B cell (primary cell): ENCODE measurements at places on chromosomes 2 and 18. TPM values are rescaled to one million over a fixed set of nuclear protein-coding genes. Genes with fewer than 3 reads are reported as not detected.

PARD3B gene
- not detected in 2 replicates for total RNA-seq

CYP1B1 gene
- total RNA-seq: 0.89 and 1.2 TPM in 2 replicates

KCTD1 gene
- 4.1 and 5.0 TPM in 2 replicates for total RNA-seq

PLEKHH2 gene
- total RNA-seq: 0.17 and 0.58 TPM in 2 replicates

RGPD4 gene
- total RNA-seq: not detected in 2 replicates

PER2 gene
- total RNA-seq: 11.8 and 12.6 TPM in 2 replicates

ASXL3 gene
- 0.02 TPM in 1 of 2 replicates, not detected in the other for total RNA-seq

- no peaks in the 10 kb centered on the region for H3K4me1 ChIP-seq
- no peaks in the 10 kb centered on the region for H3K36me3 ChIP-seq
- H3K4me3 ChIP-seq: no peak overlapping the region
- no peak overlapping the region for H3K27ac ChIP-seq
These were observed 162.6 kb upstream of the FN1 start for GRCh38 chr2:215598376-215598975.

DNA sequence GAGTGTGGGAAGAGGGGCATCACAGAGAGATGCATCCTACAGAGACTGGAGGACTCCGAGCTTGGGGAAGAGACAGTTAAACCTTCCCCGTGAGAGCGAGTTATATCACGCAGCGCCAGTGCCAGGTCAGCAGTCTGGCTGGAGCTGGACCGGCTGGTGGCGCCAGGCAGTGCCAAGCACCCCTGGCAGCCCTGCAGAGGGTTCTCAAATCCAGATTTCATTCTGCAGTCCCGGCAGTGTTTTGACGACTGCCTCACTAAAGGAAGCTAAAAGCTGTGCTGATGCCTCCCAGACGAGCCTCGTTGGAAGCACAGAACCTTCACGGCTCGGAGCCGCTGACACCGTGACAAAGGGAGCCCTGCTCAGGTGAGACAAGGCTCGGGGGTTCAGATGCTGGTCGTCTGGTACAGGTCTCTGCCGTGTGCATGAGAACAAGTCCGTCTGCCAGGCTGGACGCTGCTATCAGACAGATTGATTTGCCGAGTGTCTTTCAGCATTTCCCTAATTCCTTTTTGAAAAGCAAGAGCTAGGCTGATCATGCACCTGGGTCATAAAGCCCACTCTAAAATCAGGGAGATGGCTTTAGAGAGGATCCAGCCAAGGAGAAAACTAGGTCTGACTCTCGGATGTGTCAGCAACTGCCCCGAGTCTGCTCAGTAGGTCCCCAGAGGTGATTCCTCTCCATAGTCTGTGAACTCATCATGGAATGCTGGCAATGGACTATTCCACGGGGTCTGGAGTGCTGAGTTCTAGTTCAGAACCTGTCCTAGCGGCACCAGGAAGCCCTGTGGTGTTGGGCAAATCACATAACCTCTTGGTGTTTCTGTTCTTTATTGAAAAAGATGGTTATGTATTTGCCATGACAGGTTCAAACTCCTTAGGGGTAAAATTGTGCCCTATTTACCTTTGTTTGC, 240.6 kb downstream of the SOX11 start:
- H3K27me3 ChIP-seq: no peaks in the 10 kb centered on the region
- H3K4me1 ChIP-seq: no peaks in the 10 kb centered on the region
- H3K27ac ChIP-seq: no peak overlapping the region
- H3K4me3 ChIP-seq: no peak overlapping the region
- no peaks in the 10 kb centered on the region for H3K36me3 ChIP-seq

GRCh38 chr18:58216071-58216481, 172.1 kb downstream of the NEDD4L start:
- DNase-seq: no peak
- H3K36me3 ChIP-seq: no peaks in the 10 kb centered on the region
- H3K4me3 ChIP-seq: no peak overlapping the region
- no peaks in the 10 kb centered on the region for H3K27me3 ChIP-seq
- H3K27ac ChIP-seq: no peak overlapping the region

DNA sequence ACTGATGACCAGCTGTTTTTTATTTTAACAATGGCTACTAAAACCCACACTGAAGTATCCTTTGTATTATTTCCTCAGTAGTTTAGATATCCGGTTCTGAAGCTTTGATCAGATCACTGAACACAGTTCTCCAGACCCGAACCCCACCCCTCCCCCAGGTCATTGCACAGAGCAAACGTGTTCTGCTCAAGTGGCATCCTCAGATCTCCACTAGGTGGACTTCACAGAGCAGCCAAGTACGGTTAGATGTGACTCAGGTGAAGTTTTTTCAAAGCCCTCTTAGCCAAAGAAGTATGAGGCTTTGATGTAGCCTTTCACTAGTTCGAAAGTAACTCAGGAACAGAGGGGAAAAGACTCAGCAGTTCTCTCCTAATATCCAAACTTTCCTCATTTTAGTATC, 142.7 kb upstream of the NRP2 start:
- no peak for DNase-seq
- H3K27me3 ChIP-seq: no peaks in the 10 kb centered on the region
- H3K27ac ChIP-seq: no peak overlapping the region
- H3K4me1 ChIP-seq: peaks cover 13% of the 10 kb centered on the region
- H3K4me3 ChIP-seq: no peak overlapping the region

- H3K4me1 ChIP-seq: no peaks in the 10 kb centered on the region
- no peaks in the 10 kb centered on the region for H3K36me3 ChIP-seq
- H3K27ac ChIP-seq: no peak overlapping the region
These were observed 814.0 kb upstream of the ID2 start for GRCh38 chr2:7867867-7868266.

GRCh38 chr2:224711859-224712665, 4.1 kb downstream of the CCDC195 start:
- H3K36me3 ChIP-seq: no peaks in the 10 kb centered on the region
- no peak overlapping the region for H3K4me3 ChIP-seq
- H3K27ac ChIP-seq: no peak overlapping the region
- no peak for DNase-seq
- no peaks in the 10 kb centered on the region for H3K27me3 ChIP-seq
- H3K4me1 ChIP-seq: no peaks in the 10 kb centered on the region

GRCh38 chr2:210503001-210503623, 26.6 kb upstream of the LANCL1 start:
- DNase-seq: peak; percentile 49
- H3K27ac ChIP-seq: no peak overlapping the region
- H3K4me1 ChIP-seq: peaks cover 5% of the 10 kb centered on the region
- no peaks in the 10 kb centered on the region for H3K36me3 ChIP-seq
- no peak overlapping the region for H3K4me3 ChIP-seq

DNA sequence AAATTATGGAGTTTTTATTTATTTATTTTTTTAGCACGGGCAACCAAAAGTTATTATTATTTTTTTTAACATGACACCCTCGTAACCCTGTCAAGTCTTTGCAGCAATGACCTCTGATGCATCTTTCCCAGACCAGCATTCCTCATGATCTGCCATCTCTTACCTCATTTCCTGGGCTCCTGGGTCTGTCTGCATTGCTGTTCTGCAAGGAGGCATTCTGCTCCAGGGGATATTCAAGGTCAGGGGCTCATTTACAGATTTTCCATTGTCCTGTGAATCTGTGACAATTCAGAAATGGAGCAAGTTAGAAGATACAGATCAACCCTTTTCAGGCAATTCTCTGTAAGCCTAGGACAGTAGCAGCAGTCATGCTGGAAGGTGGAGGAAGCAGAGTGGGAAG, 43.0 kb downstream of the NGEF start:
- no peaks in the 10 kb centered on the region for H3K36me3 ChIP-seq
- no peak overlapping the region for H3K4me3 ChIP-seq
- H3K27ac ChIP-seq: no peak overlapping the region
- H3K4me1 ChIP-seq: no peaks in the 10 kb centered on the region

DNA sequence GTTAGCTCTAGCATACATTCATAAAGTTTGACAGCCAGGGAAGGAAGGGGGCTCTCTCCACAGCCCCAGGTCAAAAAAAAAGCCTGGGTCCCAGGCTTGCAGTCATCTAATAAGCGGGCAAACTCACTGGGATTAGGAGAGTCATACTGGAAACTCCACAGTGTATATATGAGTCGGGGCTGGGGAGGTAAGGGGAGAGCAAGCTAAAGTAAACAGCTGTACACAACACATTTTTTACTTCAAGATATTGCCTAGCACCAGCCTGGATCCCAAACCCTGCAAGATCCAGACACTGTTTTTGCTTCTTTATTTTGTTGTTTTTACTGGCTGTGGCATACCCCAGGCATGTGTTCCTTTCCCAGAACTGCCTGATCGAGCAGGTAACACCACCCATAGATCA, 291.3 kb upstream of the TANK start:
- H3K27me3 ChIP-seq: no peaks in the 10 kb centered on the region
- H3K4me3 ChIP-seq: no peak overlapping the region
- DNase-seq: no peak
- no peaks in the 10 kb centered on the region for H3K4me1 ChIP-seq
- H3K27ac ChIP-seq: no peak overlapping the region
- H3K36me3 ChIP-seq: no peaks in the 10 kb centered on the region

GRCh38 chr2:98149333-98149697, 62.3 kb downstream of the VWA3B start:
- H3K4me3 ChIP-seq: no peak overlapping the region
- no peak for DNase-seq

DNA sequence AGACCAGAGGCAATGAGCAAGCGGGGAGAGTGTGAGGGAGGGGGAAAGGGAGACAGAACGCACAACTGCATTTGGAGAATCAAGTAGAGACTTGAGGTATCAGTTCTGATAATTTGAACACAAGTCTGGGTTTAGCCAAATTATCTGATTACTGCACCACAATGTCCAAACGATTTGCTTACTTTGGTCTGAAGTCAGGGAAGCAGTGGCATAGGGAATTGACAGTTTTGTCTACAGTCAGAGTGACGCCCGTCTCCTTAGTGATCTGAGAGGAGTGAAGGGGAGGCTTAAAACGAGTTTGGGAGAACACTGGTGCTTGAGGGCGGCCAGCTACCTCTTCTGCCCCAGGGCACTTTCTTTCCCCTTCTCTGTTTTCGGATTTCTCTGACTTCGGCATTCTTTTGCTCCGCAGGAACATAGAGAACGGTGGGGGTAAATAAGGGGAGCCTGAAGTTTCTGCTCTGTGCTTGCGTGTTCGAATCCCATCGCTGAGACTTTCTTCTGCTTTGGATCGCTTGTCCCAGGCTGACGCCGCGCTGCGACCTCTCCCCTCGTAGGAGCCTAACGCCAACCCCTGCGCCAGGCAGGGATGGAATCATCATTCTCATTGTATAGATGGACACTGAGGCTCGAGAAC, 2.9 kb upstream of the DLX2 start:
- H3K27ac ChIP-seq: no peak overlapping the region
- H3K36me3 ChIP-seq: no peaks in the 10 kb centered on the region
- peaks cover 53% of the 10 kb centered on the region for H3K4me1 ChIP-seq
- no peak for DNase-seq
- H3K4me3 ChIP-seq: no peak overlapping the region

- H3K36me3 ChIP-seq: no peaks in the 10 kb centered on the region
- H3K27me3 ChIP-seq: no peaks in the 10 kb centered on the region
- H3K4me3 ChIP-seq: no peak overlapping the region
- no peak overlapping the region for H3K27ac ChIP-seq
- no peak for DNase-seq
These were observed 172.3 kb downstream of the SMAD7 start for GRCh38 chr18:48778344-48779011.

DNA sequence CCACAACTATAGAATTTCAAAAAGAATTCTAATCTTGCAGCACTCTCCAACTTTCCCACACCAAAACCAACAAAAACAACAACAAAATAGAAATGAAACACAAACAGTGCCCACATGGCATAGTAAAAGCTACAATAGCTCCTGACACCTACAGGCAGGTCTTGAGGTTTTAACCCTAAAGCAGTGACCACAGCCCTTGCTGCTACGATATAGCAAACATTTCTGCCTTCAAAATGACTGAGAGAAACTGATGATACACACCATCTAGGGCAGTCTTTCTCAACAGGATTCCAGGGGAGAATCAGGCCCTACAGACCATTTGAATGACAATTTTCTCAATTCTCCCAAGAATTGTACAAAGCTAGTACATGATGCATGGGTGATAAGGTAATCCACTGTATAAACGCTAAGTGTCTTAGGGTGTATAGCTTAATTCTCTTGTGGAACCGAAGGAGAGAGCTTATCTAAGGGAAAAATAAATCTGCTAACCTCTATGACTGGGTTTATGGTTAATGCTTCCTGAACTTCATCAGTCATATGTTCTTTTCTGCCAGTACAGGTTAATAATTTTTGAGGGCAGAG, 46.5 kb downstream of the TRAK2 start:
- DNase-seq: no peak
- no peak overlapping the region for H3K4me3 ChIP-seq
- no peak overlapping the region for H3K27ac ChIP-seq
- no peaks in the 10 kb centered on the region for H3K4me1 ChIP-seq
- H3K27me3 ChIP-seq: no peaks in the 10 kb centered on the region

DNA sequence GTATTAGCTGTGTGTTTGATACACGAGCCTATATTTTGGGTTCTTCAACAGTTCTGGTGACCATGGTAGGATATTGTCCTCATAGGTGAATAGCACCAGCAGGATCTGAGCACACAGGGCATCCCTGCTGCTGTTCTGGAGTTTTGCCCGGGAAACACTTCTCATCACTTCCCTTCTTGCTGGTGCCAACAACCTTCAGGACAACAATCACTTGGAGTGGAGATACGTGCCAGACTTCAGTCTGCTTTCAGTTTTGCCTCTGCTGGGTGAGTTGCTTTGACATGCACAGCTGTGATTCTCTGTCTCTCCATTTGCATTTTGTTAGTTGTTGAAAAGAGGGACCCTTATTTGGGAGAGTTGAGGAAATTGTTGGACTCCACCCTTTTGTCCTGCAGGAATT, 1347.2 kb upstream of the DDX18 start:
- no peaks in the 10 kb centered on the region for H3K4me1 ChIP-seq
- H3K27ac ChIP-seq: no peak overlapping the region
- no peaks in the 10 kb centered on the region for H3K36me3 ChIP-seq
- no peak for DNase-seq

DNA sequence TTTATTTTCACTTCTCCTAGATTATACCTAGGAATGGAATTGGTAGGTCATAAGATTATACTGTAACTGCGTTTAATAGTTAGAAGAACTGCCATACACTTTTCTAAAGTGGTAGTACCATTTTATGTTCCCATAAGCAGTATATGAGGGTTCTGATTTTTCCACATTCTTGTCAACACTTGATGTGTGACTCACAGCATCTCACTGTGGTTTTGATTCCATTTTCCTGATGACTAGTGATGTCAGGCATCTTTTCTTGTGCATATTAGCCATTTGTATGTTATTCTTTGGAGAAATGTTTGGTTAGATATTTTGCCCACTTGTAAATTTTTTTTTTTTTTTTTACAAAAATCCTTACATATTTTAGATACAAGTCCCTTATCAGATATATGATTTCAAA, 2.3 kb downstream of the DCAF17 start:
- peaks cover 10% of the 10 kb centered on the region for H3K36me3 ChIP-seq
- H3K27me3 ChIP-seq: no peaks in the 10 kb centered on the region
- H3K4me3 ChIP-seq: no peak overlapping the region
- no peak for DNase-seq
- H3K4me1 ChIP-seq: peaks cover 10% of the 10 kb centered on the region

DNA sequence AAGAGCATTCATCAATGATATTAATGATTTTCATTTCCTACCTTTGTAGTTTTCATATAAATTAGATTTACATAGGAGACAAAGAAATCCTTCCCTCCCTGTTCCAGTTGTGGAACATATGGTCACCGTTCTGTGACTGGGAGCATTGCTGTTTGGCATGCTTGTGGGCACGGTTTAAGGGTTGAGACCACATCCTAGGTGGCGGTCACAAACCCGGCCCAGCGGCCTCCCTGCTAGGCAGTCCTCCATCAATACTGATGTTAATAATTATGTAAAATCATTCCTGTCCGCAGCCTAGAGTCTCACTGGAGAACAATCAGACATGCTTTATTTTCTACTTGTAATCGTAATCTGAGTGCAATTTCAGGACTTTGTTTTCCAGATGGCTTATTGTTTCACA, 117.9 kb downstream of the AGAP1 start:
- no peaks in the 10 kb centered on the region for H3K4me1 ChIP-seq
- no peak overlapping the region for H3K4me3 ChIP-seq
- no peaks in the 10 kb centered on the region for H3K27me3 ChIP-seq
- no peaks in the 10 kb centered on the region for H3K36me3 ChIP-seq
